ENCODE measurements at places on chromosomes 7 and 10. TPM values are rescaled to one million over a fixed set of nuclear protein-coding genes. Genes with fewer than 3 reads are reported as not detected.
A peak's percentile ranks its signal among the peaks of the same experiment; 100 is the strongest.

DNA sequence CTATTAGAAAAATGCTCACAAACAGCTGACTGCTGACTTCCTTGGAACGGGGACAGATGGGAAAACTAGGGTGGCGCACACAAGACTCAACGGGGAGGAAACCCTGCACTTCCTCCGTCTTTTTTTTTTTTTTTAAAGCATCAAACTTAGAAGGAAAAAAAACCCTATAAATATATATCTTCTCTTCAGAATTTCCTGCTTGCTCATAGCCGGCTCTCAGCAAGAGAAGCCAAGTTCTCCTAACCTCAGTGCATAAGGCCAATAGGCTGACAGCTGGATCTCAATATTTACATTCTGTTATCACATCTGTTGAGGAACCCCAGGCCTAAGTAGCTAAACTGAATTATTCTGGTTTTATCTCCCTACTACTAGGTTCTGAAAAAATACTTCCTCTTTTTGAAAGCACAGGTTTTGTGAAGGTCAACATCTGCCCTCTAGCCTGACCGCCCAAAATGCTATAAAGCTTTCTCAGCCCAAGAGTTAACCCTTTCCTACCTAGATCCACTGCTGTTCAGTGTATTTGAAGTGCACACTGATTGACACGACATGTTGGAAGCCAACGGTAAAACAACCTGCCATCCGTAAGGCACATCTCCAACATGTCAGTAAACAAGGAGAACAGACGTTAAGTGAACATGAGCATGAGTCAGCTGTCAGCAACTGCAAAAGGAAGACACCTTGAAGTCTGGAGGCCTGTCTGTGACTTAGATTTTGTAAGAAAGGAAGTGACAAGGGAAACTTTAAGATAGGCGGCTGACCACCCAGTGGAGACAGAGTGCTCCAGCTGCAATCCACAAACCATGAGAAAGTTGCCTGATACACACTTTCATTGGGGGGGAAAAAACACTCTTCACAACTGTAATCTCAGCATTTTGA, 83.8 kb downstream of the EBLN1 start:
- H3K36me3 ChIP-seq: no peaks in the 10 kb centered on the region
- peaks cover 6% of the 10 kb centered on the region for H3K27me3 ChIP-seq
- DNase-seq: no peak
- H3K4me1 ChIP-seq: peaks cover 5% of the 10 kb centered on the region

The ABCB4 gene
- not detected for total RNA-seq

DNA sequence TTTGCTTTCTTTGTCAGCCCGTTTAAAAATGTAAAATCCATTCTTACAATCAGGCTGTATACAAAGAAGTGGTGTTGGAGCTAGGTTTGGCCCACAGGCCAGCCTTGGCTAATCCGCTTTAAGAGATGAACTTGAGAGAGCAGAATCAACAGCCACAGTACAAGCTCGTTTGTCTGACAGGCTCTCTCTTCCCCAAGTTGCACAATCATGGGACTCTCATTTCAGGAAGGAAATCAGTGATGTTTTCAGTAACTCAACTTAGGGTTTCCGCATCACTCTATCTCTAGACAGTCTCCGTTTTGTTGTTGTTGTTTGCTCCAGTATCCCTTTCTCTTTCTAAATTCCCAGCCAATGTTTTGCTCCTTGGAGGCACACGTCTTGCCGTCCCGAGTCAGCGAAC, 582.0 kb upstream of the MKI67 start:
- no peaks in the 10 kb centered on the region for H3K36me3 ChIP-seq
- no peak overlapping the region for H3K27ac ChIP-seq
- H3K4me3 ChIP-seq: no peak overlapping the region
- no peak for DNase-seq

The SEMA3A gene
- total RNA-seq: 0.38 TPM

DNA sequence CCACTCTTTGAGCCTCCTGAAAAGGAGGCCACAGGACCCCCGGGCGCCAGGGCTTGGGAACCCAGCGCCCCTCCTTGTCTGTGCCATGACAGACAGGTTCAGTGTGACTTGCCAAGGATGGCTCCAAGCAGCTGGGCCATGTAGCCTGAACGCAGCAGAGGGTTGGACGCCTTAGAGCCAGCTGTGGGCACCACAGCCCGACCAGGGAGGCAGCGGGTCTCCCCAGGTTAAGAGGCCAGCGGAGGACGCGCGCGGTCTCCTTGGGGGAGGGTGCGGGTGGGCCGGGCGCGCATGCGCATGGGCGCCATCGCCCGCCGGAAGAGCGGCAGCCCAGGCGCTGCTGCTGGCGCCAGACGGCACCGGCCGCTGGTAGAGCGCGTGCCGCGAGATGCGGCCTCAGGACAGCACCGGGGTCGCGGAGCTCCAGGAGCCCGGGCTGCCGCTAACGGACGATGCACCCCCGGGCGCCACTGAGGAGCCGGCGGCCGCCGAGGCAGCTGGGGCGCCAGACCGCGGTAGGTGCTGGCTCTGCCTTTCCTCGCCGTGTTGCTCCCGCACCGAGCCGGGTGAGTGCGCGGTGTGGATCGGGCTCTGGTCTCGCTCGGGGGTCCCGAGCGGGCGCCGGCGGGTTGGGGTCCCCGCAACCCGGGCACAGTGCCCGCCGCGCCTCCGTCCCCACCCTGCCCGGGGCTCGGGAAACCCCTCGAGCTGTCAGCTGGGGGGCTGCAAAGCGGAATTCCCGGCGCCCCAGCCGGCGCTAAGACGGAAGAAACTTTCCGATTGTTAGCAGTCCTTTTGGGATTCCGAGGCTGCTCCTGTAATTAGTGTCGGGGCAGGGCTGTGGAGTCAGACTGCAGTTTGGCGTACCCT, at the start of gene SLC35G1:
SLC35G1 (plus strand) TSS at position 333 of the 870 bp plus-strand sequence; CDS start at position 389, 56 bp downstream.
- H3K4me3 ChIP-seq: peak within 1 kb of the TSS; percentile 73
- peak; percentile 77 for DNase-seq
- peaks cover 17% of the 10 kb centered on the region for H3K27me3 ChIP-seq
- no peak within 1 kb of the TSS for H3K27ac ChIP-seq
- peaks cover 30% of the 10 kb centered on the region for H3K4me1 ChIP-seq

GRCh38 chr7:31975546-31975945, 94.7 kb downstream of the PDE1C start:
- no peaks in the 10 kb centered on the region for H3K4me1 ChIP-seq
- no peaks in the 10 kb centered on the region for H3K36me3 ChIP-seq
- DNase-seq: no peak
- H3K27me3 ChIP-seq: no peaks in the 10 kb centered on the region
- H3K27ac ChIP-seq: no peak overlapping the region

GRCh38 chr10:70592746-70593512, 9.6 kb downstream of the PRF1 start:
- H3K27me3 ChIP-seq: peaks cover 18% of the 10 kb centered on the region
- peaks cover 13% of the 10 kb centered on the region for H3K36me3 ChIP-seq
- peaks cover 12% of the 10 kb centered on the region for H3K4me1 ChIP-seq
- H3K4me3 ChIP-seq: no peak overlapping the region
- no peak overlapping the region for H3K27ac ChIP-seq
- DNase-seq: peak; percentile 14

- no peaks in the 10 kb centered on the region for H3K4me1 ChIP-seq
- no peak for DNase-seq
- H3K27ac ChIP-seq: no peak overlapping the region
- H3K4me3 ChIP-seq: no peak overlapping the region
- H3K36me3 ChIP-seq: no peaks in the 10 kb centered on the region
These were observed 483.1 kb upstream of the CNTNAP2 start for GRCh38 chr7:145633513-145633912.

GRCh38 chr10:373015-373414, 237.8 kb downstream of the ZMYND11 start:
- H3K4me3 ChIP-seq: no peak overlapping the region
- H3K36me3 ChIP-seq: no peaks in the 10 kb centered on the region
- no peaks in the 10 kb centered on the region for H3K4me1 ChIP-seq
- DNase-seq: no peak
- H3K27ac ChIP-seq: no peak overlapping the region

DNA sequence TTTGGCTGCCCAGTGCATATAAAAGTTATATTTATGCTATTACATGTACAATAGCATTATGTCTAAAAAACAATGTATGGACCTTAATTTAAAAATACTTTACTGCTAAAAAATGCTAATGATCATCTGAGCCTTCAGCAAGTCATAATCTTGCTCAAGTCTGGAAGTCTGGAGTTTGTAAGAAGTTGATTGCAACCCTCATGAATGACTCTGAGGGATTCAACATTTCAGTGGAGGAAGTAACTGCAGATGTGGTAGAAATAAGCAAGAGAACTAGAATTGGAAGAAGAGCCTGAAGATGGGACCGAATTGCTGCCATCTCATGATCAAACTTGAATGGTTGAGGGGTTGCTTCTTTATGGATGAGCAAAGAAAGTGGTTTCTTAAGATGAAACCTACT, 13.0 kb upstream of the ADAMTS14 start:
- no peaks in the 10 kb centered on the region for H3K36me3 ChIP-seq
- H3K27me3 ChIP-seq: peaks cover 23% of the 10 kb centered on the region
- peaks cover 10% of the 10 kb centered on the region for H3K4me1 ChIP-seq
- H3K4me3 ChIP-seq: no peak overlapping the region

GRCh38 chr10:5666008-5666840, at the start of gene ASB13:
TSS of gene ASB13 (minus strand) at chr10:5666595. CDS start at chr10:5666551, 44 bp downstream.
- peaks cover 19% of the 10 kb centered on the region for H3K4me1 ChIP-seq
- peak; percentile 44 for DNase-seq
- H3K27me3 ChIP-seq: peaks cover 9% of the 10 kb centered on the region

- no peak overlapping the region for H3K4me3 ChIP-seq
- peaks cover 2% of the 10 kb centered on the region for H3K4me1 ChIP-seq
- no peak overlapping the region for H3K27ac ChIP-seq
- H3K27me3 ChIP-seq: no peaks in the 10 kb centered on the region
- no peak for DNase-seq
These were observed 49.5 kb upstream of the TMEM140 start for GRCh38 chr7:135098391-135098790.

The TMEM176B gene
- not detected for total RNA-seq

The SEMA3E gene
- total RNA-seq: not detected
